ENCODE measurements at places on chromosomes 16 and 17. TPM values are rescaled to one million over a fixed set of nuclear protein-coding genes. Genes with fewer than 3 reads are reported as not detected.

- no peaks in the 10 kb centered on the region for H3K4me1 ChIP-seq
- no peak overlapping the region for H3K4me3 ChIP-seq
- no peaks in the 10 kb centered on the region for H3K27me3 ChIP-seq
- H3K27ac ChIP-seq = no peak overlapping the region
These were observed 55.0 kb upstream of the CBFA2T3 start for GRCh38 chr16:89031715-89032659.

DNA sequence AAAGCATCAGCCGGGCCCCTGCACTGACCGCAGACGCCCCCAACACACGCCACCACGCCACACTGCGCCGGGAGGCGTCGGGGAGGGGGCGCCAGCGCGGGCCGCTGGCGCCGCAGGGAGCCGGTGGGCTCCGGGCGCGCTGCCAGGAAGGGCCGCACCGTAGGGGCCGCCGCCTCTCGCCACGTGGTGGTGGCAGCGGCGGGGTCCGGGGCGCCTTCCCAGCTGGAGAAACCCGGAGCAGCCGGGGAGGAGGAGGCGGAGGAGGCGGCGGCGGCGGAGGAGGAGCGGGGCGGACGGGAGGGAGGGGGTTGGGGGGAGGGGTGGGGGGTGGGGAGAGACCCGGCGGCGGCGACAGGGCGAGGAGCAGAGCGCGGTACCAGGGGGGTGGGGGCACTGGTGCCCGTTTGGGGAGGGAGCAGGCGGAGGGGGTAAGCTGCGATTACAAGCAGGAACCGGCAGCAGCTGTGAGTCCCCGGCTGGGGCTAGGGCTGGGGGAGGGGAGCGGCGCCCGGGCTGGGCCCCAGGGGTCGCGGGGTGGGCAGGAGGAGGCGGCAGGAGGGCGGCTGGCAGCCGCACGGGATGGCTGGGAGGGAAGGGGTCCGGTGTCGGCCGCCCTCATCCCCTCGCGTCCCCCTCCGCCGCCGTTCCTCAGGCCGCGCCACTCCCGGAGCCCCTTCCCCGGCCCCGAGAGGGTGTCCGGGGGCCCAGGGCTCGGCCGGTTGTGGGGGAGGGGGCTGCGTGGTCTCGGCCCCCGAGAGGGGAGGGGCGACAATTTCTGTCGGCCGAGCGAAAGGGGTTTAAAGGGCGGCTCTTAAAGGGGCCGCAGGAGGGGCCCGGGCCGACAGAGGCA lies at the start of gene TBKBP1:
Gene TBKBP1 (plus strand): TSS at position 431 of the 850 bp plus-strand sequence. CDS start 1,952 bp downstream, outside the sequence.
- H3K36me3 ChIP-seq = no peaks in the 10 kb centered on the region
- H3K27ac ChIP-seq = peak within 1 kb of the TSS; percentile 86

DNA sequence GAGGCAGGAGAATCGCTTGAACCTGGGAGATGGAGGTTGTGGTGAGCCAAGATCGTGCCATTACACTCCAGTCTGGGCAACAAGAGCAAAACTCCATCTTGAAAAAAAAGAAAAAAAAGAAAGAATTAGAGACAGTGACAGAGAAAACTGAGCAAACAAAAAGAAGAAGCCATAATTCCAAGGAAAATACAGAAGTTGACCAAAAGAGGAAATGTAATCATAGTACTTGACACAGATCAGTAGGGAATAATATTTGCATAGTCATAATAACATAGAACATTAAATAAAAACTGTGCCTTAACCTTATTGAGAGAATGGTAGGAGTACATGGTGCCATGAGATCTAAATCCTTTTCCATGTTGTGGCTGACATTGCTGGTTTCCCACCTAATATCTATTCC lies 14.7 kb upstream of the USP31 start:
- DNase-seq = no peak
- no peaks in the 10 kb centered on the region for H3K27me3 ChIP-seq
- no peaks in the 10 kb centered on the region for H3K36me3 ChIP-seq
- no peaks in the 10 kb centered on the region for H3K4me1 ChIP-seq

DNA sequence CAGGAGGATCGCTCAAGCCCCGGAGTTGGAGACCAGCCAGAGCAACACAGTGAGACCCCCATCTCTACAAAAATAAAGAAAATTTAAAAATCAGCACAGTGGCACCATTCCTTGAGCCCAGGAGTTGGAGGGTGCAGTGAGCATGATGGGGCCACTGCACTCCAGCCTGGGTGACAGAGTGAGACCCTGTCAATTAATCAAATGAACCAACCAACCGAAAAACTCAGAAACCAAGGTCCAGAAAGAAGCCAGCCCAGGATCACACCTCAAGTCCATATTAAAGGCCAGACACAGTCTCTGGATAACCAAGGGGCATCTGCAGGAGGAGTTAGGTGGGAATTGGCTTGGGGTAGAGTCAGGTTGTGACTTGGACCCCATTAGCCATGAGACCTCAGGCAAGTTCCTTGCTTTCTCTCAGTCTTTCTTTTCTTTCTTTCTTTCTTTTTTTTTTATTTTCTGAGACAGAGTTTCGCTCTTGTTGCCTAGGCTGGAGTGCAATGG lies 2.4 kb downstream of the HSD17B1 start:
- H3K27me3 ChIP-seq = no peaks in the 10 kb centered on the region
- H3K27ac ChIP-seq = peak overlapping the region; percentile 94
- peaks cover 27% of the 10 kb centered on the region for H3K4me1 ChIP-seq
- no peak for DNase-seq
- H3K4me3 ChIP-seq = peak overlapping the region; percentile 67
- H3K36me3 ChIP-seq = no peaks in the 10 kb centered on the region

DNA sequence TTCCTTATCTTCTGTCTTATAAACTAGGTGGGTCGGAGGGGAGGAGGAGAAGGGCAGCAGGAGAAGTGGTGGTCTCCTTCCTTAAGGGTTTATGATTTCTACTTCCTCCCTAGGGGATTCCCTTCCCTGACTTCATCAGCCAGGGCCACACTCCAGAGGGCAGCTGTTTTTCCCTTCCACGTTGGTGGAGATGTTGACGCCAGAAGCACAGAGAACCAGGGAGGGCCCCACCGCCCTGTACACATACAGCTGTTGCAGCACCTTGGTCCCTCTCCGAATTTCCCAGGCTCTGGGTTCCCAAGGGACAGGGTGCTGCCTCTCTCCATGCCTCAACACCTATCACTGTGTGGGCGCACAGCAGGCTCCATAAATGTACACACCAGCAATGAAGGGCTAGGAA lies 5.6 kb upstream of the SLC6A4 start:
- H3K4me3 ChIP-seq = no peak overlapping the region
- no peak overlapping the region for H3K27ac ChIP-seq
- H3K27me3 ChIP-seq = no peaks in the 10 kb centered on the region
- no peak for DNase-seq
- H3K4me1 ChIP-seq = peaks cover 7% of the 10 kb centered on the region
- H3K36me3 ChIP-seq = no peaks in the 10 kb centered on the region

GRCh38 chr16:78065319-78065718 lies 34.1 kb upstream of the WWOX start:
- no peak overlapping the region for H3K4me3 ChIP-seq
- H3K27me3 ChIP-seq = no peaks in the 10 kb centered on the region
- no peak overlapping the region for H3K27ac ChIP-seq
- peaks cover 7% of the 10 kb centered on the region for H3K4me1 ChIP-seq
- DNase-seq = no peak

- DNase-seq = no peak
- no peaks in the 10 kb centered on the region for H3K36me3 ChIP-seq
- H3K27ac ChIP-seq = no peak overlapping the region
- H3K27me3 ChIP-seq = no peaks in the 10 kb centered on the region
These were observed 14.2 kb downstream of the CDRT4 start for GRCh38 chr17:15453246-15453645.

GRCh38 chr17:8888704-8889302 lies 21.3 kb upstream of the PIK3R6 start:
- H3K36me3 ChIP-seq = no peaks in the 10 kb centered on the region
- H3K4me3 ChIP-seq = no peak overlapping the region
- H3K27me3 ChIP-seq = no peaks in the 10 kb centered on the region
- no peaks in the 10 kb centered on the region for H3K4me1 ChIP-seq

DNA sequence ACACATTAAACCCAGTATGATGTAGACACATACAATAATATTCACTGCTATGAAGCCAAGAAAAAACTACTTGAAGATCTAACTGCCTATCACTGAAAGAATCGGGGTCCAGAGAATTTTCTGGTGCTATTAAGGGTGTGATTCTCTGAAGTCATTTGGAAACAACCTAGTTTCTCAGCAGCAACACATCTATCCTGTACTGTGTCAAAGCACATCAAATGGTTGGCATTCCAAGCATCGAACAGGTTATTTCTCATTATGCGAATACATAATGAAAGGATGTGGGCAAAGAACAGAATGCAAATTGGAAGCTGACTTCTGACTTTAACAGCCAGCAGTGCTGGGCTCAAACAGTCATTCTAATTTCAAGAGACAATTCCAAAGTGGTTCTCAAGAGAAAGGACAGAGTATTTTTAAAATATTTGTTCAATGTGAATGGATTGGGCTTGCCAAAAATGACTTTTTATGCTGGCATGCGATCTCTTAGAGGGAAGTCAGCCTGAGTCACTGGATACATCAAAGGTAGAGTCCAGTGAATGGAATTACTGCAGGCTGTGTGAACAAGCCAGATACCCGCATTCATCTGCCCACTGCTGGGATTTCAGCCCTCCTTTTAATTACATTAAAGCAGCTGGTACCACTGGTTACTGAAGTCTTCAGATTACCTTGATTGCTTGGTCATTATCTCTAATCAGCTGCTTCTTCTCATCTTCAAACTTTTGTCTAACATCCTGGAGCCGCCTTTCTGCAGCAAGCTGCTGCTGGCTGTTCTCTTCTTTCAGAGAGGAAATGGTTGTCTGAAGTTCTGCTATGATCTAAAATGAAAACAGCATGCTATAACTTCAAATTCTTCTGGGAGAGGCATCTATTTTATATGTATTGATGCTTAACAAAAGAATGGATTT lies 181.2 kb upstream of the AXIN2 start:
- no peak overlapping the region for H3K27ac ChIP-seq
- no peak for DNase-seq
- H3K4me1 ChIP-seq = no peaks in the 10 kb centered on the region
- H3K4me3 ChIP-seq = no peak overlapping the region

GRCh38 chr16:85471469-85472431 lies 141.4 kb upstream of the GSE1 start:
- no peak overlapping the region for H3K4me3 ChIP-seq
- H3K27me3 ChIP-seq = no peaks in the 10 kb centered on the region
- peak overlapping the region; percentile 40 for H3K27ac ChIP-seq
- no peaks in the 10 kb centered on the region for H3K36me3 ChIP-seq

- peak overlapping the region; percentile 62 for H3K4me3 ChIP-seq
- no peaks in the 10 kb centered on the region for H3K36me3 ChIP-seq
- H3K27ac ChIP-seq = peak overlapping the region; percentile 30
- DNase-seq = peak; percentile 83
- peaks cover 3% of the 10 kb centered on the region for H3K27me3 ChIP-seq
These were observed 685 bp downstream of the PAQR4 start for GRCh38 chr16:2969545-2970521.

DNA sequence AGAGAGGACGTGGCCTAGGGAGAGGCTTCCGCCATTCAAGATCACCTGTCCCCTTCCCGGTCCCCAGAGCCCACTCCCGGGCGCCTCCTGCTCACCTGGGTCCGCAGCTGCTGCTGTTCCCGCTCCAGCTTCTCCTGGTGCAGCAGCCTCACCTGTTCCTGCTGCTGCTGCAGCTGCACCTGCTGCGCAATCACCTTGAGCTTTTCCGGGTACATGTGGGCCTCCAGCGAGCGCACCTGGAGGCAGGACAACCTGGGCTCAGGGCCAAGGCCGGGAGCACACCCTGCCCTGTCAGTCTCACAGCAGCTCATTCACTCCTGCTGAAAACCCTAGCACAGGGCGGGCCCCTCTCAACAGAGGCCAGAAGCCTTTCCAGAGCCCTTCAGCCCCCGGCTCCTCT lies 12.5 kb downstream of the TFAP4 start:
- no peaks in the 10 kb centered on the region for H3K27me3 ChIP-seq
- peak overlapping the region; percentile 68 for H3K27ac ChIP-seq
- peaks cover 6% of the 10 kb centered on the region for H3K36me3 ChIP-seq
- peaks cover 34% of the 10 kb centered on the region for H3K4me1 ChIP-seq

GRCh38 chr17:78358538-78359320 lies 1.1 kb downstream of the SOCS3 start:
- H3K27me3 ChIP-seq = no peaks in the 10 kb centered on the region
- no peaks in the 10 kb centered on the region for H3K36me3 ChIP-seq
- H3K27ac ChIP-seq = peak overlapping the region; percentile 59
- H3K4me3 ChIP-seq = peak overlapping the region; percentile 51
- peaks cover 54% of the 10 kb centered on the region for H3K4me1 ChIP-seq

GRCh38 chr16:52470585-52470984 lies 76.4 kb downstream of the TOX3 start:
- H3K4me3 ChIP-seq = no peak overlapping the region
- H3K27me3 ChIP-seq = no peaks in the 10 kb centered on the region
- no peaks in the 10 kb centered on the region for H3K36me3 ChIP-seq
- no peak overlapping the region for H3K27ac ChIP-seq
- no peak for DNase-seq

DNA sequence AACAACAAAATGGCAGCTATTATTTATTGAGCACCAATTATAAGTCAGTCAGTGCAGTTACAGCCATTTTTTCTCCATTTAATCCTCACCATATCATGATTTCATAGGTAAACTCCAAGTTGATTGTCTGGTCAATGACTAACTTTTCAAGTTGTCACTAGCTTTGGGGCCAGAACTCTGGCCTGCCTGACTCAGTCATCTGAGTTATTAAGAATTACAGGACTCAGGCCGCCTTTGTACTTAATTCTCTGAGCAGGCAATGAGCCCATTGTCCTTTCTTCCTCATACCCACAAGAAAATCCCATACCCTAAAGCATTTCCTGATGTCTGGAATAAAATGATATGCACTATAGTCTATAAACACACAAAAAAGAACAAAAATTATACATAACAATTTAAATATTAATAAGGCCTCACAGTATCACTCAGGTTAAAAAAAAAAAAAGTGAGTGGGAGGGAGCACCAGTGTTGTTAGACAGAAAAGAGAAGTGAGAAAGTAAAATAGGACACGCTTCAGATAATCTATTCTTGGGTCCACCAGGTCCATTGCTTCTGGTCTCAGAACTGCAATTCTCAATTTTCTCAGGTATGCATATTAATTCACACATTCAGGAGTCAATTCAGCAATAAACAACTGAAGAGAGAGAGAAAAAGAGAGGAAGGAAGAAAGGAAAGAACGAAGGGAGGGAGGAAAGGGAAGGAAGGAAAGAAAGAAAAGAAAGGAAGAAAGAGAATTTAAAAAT lies 70.2 kb downstream of the SPAG9 start:
- H3K36me3 ChIP-seq = no peaks in the 10 kb centered on the region
- no peak overlapping the region for H3K27ac ChIP-seq
- no peak overlapping the region for H3K4me3 ChIP-seq
- no peak for DNase-seq
- H3K27me3 ChIP-seq = no peaks in the 10 kb centered on the region
- H3K4me1 ChIP-seq = peaks cover 29% of the 10 kb centered on the region

The NEURL4 gene
- total RNA-seq = 28.8 TPM

The P2RX1 gene
- 39.2 TPM for total RNA-seq

The SCN4A gene
- 1.3 TPM for total RNA-seq

The TPPP3 gene
- total RNA-seq = 30.0 TPM

The HBA1 gene
- not detected for total RNA-seq

The BMERB1 gene
- total RNA-seq = 22.3 TPM

The RNF222 gene
- total RNA-seq = not detected

Data from body of pancreas (tissue), 4 donors.